ENCODE measurements at places on chromosomes 16 and 17.

- no peak for DNase-seq
- H3K36me3 ChIP-seq = no peaks in the 10 kb centered on the region
- H3K27me3 ChIP-seq = no peaks in the 10 kb centered on the region
- no peak overlapping the region for H3K27ac ChIP-seq
- no peaks in the 10 kb centered on the region for H3K4me1 ChIP-seq
Measured at GRCh38 chr16:87694441-87695125, 71.2 kb downstream of the KLHDC4 start.

GRCh38 chr16:80931801-80932707 lies 74.6 kb downstream of the CMC2 start:
- H3K4me3 ChIP-seq = peak overlapping the region; percentile 6
- no peak overlapping the region for H3K27ac ChIP-seq
- H3K27me3 ChIP-seq = no peaks in the 10 kb centered on the region

DNA sequence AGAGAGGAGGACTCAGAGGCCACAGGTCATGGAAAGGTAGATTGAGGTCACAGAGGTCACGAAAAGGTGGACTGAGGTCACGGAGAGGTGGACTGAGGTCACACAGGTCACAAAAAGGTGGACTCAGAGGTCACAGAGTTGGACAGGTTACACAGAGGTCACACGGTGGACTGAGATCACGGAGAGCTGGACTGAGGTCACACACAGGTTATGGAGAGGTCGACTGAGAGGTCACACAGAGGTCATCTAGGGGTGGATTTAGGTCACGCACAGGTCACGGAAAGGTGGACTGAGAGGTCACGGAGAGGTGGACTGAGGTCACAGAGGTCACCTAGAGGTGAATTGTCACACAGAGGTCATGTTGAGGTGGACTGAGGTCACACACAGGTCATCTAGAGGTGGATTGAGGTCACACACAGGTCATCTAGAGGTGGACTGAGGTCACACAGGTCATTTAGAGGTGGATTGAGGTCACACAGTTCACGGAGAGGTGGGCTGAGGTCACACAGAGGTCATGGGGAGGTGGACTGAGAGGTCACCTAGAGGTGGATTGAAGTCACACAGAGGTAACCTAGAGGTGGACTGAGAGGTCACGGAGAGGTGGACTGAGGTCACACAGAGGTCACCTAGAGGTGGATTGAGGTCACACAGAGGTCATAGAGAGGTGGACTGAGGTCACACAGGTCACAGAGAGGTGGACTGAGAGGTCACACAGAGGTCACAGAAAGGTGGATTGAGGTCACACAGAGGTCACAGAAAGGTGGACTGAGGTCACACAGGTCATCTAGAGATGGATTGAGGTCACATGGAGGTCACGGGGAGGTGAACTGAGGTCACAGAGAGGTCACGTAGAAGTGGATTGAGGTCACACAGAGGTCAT lies 26.7 kb upstream of the JPT2 start:
- H3K4me3 ChIP-seq = no peak overlapping the region
- peaks cover 4% of the 10 kb centered on the region for H3K4me1 ChIP-seq

GRCh38 chr16:8798535-8799157 lies 1.0 kb downstream of the PMM2 start:
- peaks cover 32% of the 10 kb centered on the region for H3K4me1 ChIP-seq
- no peak for DNase-seq
- no peaks in the 10 kb centered on the region for H3K27me3 ChIP-seq

GRCh38 chr17:27797390-27798091 lies 2.8 kb downstream of the NOS2 start:
- no peak overlapping the region for H3K4me3 ChIP-seq
- H3K27ac ChIP-seq = no peak overlapping the region
- no peak for DNase-seq
- no peaks in the 10 kb centered on the region for H3K27me3 ChIP-seq
- H3K36me3 ChIP-seq = no peaks in the 10 kb centered on the region
- no peaks in the 10 kb centered on the region for H3K4me1 ChIP-seq
